ENCODE measurements at places on chromosomes 2 and 18. TPM values are rescaled to one million over a fixed set of nuclear protein-coding genes. Genes with fewer than 3 reads are reported as not detected.

The UPP2 gene
- total RNA-seq = not detected

- peak; percentile 60 for DNase-seq
Measured at GRCh38 chr18:50644807-50645206, 84.9 kb downstream of the MAPK4 start.

GRCh38 chr2:158457826-158458616, 1.3 kb downstream of the PKP4 start:
- peak; percentile 92 for DNase-seq

DNA sequence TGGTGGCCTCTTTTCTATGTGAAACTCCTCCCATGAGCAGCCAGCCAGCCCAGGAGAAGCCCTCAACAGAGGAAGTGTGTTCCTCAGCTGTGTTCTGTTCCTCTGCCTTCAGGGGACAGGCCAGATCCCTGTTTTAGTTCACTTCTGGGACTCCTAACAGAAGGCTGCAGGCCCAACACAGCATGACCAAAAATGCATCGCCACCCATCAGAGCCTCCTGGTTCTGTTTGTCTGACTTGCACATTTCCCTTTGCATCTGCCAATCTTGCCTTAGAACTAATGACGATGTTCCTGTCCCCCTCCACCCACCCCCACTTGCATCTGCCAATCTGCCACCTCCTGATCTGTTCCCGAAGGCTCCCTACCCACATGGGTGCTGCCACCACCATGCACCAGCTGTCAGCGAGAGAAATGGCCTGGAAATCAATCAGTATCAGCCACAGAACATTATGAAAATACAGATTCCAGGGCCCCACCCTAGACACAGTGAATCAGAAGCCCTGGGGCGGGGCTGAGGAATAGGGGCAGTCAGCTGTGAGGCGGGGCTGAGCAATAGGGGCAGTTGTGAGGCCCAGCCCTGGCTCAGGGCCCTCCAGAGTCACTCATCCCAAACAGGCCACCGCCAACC, 51.0 kb downstream of the FAM168B start:
- DNase-seq = no peak

The ACADL gene
- total RNA-seq = 0.42 TPM

DNA sequence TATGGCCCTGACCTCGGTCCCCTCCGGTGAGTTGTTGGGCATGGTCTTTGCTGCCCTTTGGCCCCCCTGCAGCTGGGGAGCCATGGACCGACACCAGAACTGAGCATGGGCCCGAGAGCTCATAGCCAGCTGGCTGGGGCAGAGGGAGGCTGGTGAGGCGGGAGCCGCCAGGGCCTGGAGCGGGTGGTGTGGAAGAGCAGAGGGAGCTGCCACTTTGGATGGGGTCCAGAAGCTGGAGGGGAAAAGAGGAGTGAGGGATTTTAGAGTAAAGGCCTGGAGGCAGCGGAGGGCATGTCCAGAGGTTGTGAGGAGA, 16.5 kb upstream of the CNNM3 start:
- no peak for DNase-seq

- no peak for DNase-seq
Measured at GRCh38 chr2:33560017-33560416, 39.1 kb downstream of the FAM98A start.

DNA sequence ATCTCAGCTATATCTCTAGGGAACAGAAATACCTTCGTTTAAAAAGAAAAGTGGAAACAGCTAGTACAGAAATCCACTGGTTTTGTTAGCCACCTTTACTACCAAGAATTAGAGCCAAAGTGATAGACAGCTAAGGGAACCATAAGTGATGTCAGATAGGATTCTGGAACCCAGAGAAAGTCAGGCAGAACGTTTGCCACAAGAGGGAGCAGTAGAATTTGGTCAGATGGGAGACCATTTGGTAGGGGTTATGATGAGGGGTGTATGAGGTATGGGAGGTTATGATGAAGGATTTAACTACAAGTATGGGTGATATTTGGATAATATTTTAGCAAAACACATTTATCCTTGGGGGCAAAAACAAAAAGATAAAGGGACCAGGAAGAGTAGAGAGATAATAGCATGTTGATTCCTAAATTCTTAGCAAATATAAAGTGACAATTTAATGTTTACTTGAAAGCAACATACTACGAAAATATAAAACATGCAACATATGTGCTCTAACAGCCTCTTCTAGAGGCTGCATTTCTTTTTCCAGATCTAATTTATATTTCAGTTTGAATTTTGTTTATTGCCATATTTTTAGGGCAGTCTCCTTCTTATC, 3.3 kb downstream of the SLC8A1 start:
- no peak for DNase-seq

The DNPEP gene
- total RNA-seq = 67.6 TPM

The NTSR2 gene
- total RNA-seq = not detected

DNA sequence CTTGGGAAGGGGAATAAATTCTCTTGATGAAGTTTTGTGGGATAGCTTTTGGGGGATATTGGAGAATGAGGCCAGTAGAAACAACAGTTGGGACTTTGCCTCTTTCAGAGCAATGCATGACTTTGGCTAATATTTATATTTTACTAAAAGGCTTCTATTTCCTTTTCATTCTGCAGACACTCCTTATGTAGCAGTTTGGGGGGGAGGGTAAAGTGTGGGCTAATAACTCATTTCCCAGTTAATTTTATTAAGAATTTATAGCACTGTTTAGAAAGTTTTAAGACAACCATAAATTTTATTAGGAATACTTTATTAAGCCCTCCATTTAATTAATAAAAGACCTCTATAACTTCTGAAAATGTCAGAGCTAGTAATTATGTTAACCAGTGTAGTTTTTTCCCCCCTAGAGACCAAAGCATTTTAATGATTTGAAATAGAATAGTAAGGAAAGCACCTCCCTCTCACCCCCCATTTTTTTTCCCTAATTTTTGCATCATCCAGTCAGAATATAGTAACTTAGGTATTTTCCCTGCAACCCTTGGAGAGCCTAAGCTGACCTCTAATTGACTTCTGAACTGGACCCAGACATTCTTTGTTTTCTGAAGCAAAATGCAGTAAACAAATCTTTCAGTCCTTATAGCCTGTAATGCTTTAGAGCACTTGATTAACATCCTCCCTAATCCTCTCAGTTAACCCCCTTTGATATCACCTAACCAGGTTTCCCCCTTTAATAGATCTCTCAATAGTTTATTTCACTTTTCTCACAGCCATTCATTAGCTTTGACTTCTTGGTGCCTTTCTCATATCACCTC, 5.0 kb upstream of the MEIS1 start:
- DNase-seq = no peak

GRCh38 chr2:125644257-125644656, 1011.7 kb upstream of the GYPC start:
- DNase-seq = no peak

- DNase-seq = no peak
Measured at GRCh38 chr2:98568161-98568956, 40.0 kb downstream of the COA5 start.

DNA sequence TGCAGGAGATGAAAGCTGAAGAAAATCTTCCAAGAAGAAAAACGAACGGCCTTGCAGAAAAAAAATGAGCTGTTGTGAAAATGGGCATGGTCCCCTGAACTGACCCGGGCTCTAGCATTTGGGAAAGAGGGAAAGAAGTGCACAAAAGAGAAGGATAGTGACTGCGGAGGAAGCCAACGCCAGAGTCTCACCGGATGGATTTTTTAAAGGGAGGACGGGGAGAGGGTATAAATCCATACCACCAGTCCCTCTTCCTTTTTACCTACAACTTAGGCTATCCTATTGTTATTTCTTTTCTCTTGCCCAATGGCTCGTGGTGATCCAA, 601 bp downstream of the WDR35 start:
- DNase-seq = no peak

DNA sequence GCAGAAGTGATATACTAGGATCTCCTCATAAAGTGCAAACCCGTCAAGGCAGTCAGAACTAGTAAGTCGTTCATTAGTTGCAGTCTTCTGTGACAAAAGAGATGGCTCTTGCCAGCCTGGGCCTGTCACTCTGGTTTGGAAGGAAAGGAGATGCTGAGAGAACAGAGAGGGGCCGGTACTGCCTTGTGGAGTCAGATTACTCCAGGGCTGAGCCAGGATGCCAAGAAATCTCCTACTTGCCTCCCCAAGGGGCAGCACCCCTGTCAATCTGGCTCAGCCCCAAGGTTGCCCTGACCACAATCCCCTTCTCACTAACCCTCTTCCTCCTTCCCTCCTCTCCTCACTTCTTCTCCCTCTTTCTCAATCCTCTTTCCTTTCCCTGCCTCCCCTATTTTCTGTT, 62.9 kb upstream of the ASPRV1 start:
- peak; percentile 35 for DNase-seq
